ENCODE measurements at places on chromosomes 16 and 17. TPM values are rescaled to one million over a fixed set of nuclear protein-coding genes. Genes with fewer than 3 reads are reported as not detected.

ADAP2 gene
- 1.2 TPM for total RNA-seq

KRT38 gene
- not detected for total RNA-seq

SYCE1L gene
- total RNA-seq: 11.5 TPM

PYCARD gene
- total RNA-seq: 37.5 TPM

C16orf89 gene
- total RNA-seq: 2.0 TPM

IGFALS gene
- not detected for total RNA-seq

KRTAP4-6 gene
- total RNA-seq: not detected

DNA sequence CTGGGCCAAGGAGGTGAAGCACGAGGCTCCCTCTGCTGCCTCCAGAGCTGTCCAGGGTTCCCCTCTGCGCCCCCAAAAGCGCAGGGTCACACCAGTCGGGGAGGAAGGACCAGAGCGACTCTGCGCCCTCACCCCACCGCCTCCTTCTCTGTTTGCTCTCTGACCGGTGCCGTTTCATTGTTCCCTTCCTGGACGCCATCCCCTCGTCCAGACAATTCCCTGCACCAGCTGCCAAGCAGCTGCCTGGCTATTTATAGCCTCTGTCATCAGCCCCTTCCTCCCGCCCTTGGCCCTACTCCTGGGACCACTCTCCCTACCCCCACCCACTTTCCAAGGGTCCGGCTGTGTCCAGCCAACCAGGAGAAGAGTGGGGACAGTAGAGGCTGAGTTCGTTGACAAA, 68.8 kb upstream of the CREBBP start:
- H3K36me3 ChIP-seq: no peaks in the 10 kb centered on the region
- no peaks in the 10 kb centered on the region for H3K4me1 ChIP-seq
- no peak for DNase-seq
- H3K4me3 ChIP-seq: no peak overlapping the region
- H3K27me3 ChIP-seq: no peaks in the 10 kb centered on the region
- H3K27ac ChIP-seq: no peak overlapping the region

DNA sequence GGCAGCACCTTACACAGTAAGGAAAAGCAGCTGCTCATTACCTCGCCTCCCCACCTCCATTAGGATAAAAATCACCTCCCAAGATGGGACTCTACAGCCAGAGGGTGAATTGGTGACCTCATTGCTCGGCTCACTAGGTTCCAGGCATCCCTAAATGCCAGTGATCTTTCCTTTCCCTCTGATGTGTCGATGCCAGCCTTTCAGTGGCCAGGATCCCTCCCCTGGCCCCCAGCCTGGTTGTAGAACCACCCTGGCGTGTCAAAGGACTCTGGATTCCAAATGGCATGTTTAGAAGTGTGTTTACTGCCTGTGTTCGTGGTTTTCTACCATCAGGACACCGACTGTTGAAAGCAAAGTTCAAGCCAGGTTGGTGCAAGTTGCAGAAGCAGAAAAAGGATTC, 72.1 kb upstream of the LYRM9 start:
- no peak overlapping the region for H3K4me3 ChIP-seq
- no peaks in the 10 kb centered on the region for H3K27me3 ChIP-seq
- H3K36me3 ChIP-seq: no peaks in the 10 kb centered on the region

DNA sequence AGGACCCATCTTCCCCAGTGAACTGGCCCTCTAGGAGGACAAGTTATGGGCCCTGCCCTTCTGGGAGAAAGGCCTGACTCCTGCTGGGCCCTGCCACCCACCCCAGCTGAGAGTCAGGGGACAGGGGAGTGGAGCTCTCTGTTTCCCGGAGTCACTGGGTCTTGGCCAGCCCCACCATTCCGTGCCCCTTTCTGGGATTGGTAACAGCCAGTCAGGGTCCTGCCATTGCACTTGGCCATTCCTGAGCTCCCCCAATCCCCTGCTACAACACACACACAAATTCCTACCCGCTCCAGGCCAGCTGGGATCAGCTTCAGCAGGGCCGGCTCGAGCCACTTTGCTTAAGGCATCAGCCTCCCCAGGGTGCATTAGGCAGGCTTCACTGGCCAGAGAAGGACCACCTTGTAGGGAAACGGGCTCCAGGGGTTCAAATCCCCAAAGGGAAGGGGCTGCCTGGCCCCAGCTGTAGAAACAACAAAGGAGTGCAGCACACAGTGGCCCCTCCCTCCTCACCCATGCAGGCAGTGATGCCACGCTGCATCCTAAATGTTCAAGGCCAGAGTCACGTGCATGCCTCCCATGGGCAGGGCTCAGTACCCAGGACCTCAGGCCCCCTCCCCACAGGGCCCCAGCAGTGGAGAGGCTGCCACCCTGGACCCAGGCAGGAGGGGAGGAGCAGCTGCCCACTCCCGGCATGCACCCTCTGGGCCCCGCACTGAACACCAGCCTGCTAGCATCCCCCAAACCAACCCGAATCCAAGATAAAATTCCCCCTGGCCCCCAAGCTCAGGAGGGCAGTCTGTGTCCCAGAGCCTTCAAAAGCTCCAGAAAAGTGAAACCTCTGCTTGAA, 37.7 kb downstream of the C16orf78 start:
- H3K4me1 ChIP-seq: no peaks in the 10 kb centered on the region
- DNase-seq: no peak
- H3K4me3 ChIP-seq: no peak overlapping the region
- no peak overlapping the region for H3K27ac ChIP-seq
- H3K36me3 ChIP-seq: no peaks in the 10 kb centered on the region

GRCh38 chr16:14309001-14309886, 238.1 kb downstream of the MRTFB start:
- peaks cover 5% of the 10 kb centered on the region for H3K36me3 ChIP-seq
- no peaks in the 10 kb centered on the region for H3K27me3 ChIP-seq
- H3K4me3 ChIP-seq: peak overlapping the region; percentile 24
- H3K27ac ChIP-seq: no peak overlapping the region

DNA sequence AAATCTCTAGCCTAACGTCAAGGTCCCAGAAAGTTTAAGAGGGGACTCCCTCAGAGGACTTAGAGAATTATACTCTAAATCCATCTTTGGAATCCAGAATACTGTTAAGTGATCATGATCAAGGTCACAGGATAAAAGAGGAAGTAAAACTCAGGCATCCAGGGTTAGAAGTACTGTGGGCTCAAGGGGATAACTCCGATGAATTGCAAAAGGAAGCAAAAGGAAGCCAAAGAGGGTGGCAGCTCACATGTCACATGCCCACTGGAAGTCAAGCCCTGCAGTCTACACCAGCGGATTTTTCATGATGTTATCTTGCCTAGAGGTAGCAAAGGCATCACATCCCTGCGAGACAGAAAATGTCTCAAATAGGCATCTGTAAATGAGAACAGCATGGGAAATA, 3.8 kb downstream of the ZNF821 start:
- H3K27ac ChIP-seq: no peak overlapping the region
- peaks cover 48% of the 10 kb centered on the region for H3K36me3 ChIP-seq
- no peak for DNase-seq
- H3K27me3 ChIP-seq: no peaks in the 10 kb centered on the region

DNA sequence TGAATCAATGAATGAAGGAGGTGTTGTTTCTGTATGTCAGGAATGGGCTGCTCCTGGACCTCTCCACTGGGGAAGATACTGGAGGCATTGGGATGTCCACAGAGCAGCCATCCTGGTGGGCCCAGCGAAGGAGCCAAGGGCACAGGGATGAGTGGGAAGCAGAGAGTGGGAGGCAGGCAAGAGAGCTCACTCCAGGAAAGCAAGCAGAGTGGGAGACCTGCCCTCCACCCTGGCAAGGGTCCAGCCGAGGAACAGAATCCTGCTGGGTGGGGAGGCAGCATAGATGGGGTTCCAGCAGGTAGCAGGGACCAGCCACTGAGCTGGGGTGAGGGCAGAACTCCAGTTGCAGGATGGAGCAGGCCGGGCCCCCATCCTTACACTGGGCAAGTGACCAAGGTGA, 71.9 kb upstream of the AMZ2 start:
- no peaks in the 10 kb centered on the region for H3K27me3 ChIP-seq
- DNase-seq: no peak
- H3K27ac ChIP-seq: no peak overlapping the region
- no peaks in the 10 kb centered on the region for H3K4me1 ChIP-seq
- no peaks in the 10 kb centered on the region for H3K36me3 ChIP-seq
- H3K4me3 ChIP-seq: no peak overlapping the region

DNA sequence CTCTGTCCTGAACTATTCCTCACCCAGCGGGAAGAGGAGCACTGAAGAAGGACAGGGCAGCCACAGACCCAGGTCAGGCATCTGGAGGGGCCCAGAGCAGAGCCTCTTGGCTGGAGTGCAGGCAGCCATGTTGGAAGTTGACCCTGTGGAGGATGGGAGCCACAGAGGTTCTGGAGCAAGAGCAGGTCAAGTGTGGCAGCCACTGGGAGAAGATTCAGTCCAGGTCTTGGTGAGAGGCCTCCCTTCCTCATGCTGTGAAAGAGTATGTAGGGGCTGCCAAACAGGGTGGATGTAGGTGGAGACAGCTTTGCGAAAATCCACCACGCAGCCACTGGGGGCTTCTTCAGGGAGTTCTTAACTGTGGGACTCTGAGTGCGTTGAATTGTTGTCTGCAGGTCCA, 590 bp upstream of the CD79B start:
- H3K4me3 ChIP-seq: no peak overlapping the region
- no peak for DNase-seq
- H3K4me1 ChIP-seq: no peaks in the 10 kb centered on the region
- no peak overlapping the region for H3K27ac ChIP-seq

GRCh38 chr16:48184681-48185080, 28.9 kb upstream of the ABCC12 start:
- H3K36me3 ChIP-seq: no peaks in the 10 kb centered on the region
- H3K27me3 ChIP-seq: no peaks in the 10 kb centered on the region
- H3K27ac ChIP-seq: no peak overlapping the region
- H3K4me1 ChIP-seq: no peaks in the 10 kb centered on the region
- DNase-seq: no peak

GRCh38 chr16:35533683-35534082, 2074.3 kb downstream of the TP53TG3F start:
- H3K4me3 ChIP-seq: no peak overlapping the region
- H3K36me3 ChIP-seq: peaks cover 3% of the 10 kb centered on the region
- no peaks in the 10 kb centered on the region for H3K4me1 ChIP-seq
- no peak overlapping the region for H3K27ac ChIP-seq
- DNase-seq: no peak

- peak overlapping the region; percentile 99 for H3K4me3 ChIP-seq
- H3K27me3 ChIP-seq: no peaks in the 10 kb centered on the region
- DNase-seq: no peak
- no peaks in the 10 kb centered on the region for H3K36me3 ChIP-seq
Observed at GRCh38 chr16:72664056-72664508, 383.8 kb downstream of the ZFHX3 start.

DNA sequence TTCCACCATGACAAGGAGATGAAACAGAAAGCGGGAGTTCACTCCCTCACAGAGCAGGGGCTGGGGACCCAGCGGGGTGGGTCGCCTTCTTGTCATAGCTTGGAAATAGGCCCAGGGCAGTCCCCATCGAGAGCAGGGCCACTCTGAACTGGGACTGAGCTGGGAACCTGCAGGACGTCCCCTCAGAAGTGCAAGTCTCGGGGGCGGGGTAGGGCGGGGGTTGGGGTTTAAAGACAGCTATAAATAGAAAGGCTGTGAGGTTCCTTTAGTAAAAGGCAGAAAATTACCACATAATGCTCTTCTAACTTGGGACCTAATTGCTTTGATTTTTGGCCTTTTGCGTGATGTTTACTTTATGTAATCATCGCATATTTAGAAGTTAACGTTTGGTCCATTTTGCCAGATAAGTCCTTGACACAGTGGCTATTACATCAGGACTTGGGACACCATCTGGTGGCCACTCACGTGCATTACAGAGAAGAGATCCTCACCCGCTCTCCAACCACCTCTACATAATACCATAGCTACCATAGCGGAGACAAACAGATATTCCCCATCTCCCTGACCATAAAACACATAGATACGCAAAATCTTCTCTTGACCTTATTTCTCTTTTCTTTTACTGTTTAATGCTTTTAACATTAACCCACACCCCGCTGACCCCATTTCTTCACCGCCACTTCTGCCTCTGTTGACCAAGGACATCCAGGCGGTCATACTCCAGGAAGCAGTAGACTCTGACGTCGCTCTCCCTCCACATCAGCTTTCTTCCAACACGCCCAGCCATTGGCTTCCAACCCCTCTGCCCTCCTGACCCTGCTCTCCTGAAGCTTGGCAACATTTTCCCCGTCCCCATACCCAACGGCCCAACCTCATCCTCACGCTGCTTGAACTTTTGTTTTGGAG, 27.5 kb upstream of the PIK3R6 start:
- H3K4me1 ChIP-seq: no peaks in the 10 kb centered on the region
- peak overlapping the region; percentile 70 for H3K4me3 ChIP-seq
- H3K27ac ChIP-seq: no peak overlapping the region
- H3K36me3 ChIP-seq: no peaks in the 10 kb centered on the region
- peak; percentile 80 for DNase-seq

DNA sequence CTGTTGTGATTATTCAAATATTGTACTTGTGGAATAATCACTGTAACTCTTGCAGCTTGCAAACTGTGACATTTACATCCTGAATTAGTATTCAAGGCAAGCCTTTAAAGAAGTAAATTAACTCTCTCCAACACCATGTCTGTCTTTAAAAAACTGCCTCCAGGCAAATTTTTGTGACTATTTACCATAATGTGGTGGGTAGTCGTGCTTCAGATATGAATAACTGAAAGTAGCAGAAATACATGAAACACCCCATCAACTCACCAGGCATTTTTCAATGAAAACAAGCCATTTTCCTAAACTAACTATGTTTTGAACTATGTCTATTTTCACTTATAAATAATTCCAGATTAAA, 217.4 kb upstream of the PSMD7 start:
- H3K36me3 ChIP-seq: peaks cover 8% of the 10 kb centered on the region
- no peak for DNase-seq
- H3K4me1 ChIP-seq: no peaks in the 10 kb centered on the region
- no peaks in the 10 kb centered on the region for H3K27me3 ChIP-seq
- no peak overlapping the region for H3K4me3 ChIP-seq

- DNase-seq: no peak
- H3K27me3 ChIP-seq: no peaks in the 10 kb centered on the region
- H3K36me3 ChIP-seq: no peaks in the 10 kb centered on the region
- H3K4me3 ChIP-seq: no peak overlapping the region
Observed at GRCh38 chr16:57501492-57501891, 15.2 kb upstream of the DOK4 start.

DNA sequence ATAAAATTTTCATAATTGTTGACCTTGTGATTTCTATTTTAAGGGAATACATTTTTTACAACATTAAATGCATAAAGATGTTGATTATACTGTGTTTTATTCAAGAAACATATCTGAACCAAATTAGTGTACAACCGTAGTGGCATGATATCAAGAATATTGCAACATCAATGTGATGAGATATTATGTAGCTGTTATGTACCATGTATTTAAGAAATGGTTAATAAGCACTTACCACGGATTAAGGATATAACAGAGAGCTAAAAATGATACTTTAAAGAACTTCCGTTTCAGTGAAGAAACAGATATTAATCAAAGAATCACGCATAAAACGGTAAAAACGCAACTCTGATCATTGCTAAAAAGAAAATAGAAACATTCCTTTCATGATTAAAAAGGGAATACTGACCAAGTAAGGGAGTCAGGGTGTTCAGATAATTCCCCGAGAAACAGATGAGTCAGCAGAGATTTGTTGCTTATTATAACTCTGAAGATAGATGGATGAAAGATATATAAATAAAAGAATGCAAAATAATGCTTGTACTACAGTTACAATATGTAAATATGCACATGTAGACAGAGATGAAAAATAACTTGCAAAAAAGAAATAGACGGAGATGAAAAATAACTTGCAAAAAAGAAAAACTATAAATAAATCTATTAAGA, 281.9 kb upstream of the MAF start:
- no peaks in the 10 kb centered on the region for H3K36me3 ChIP-seq
- H3K4me1 ChIP-seq: no peaks in the 10 kb centered on the region
- DNase-seq: no peak
- no peak overlapping the region for H3K4me3 ChIP-seq
- no peaks in the 10 kb centered on the region for H3K27me3 ChIP-seq

Data from H9 (cell line).